ENCODE measurements at places on chromosomes 12 and 14.

GRCh38 chr14:101399737-101400517, 161.4 kb upstream of the DIO3 start:
- no peak for DNase-seq

GRCh38 chr12:39723831-39724230, 104.2 kb upstream of the ABCD2 start:
- DNase-seq = peak; percentile 2

DNA sequence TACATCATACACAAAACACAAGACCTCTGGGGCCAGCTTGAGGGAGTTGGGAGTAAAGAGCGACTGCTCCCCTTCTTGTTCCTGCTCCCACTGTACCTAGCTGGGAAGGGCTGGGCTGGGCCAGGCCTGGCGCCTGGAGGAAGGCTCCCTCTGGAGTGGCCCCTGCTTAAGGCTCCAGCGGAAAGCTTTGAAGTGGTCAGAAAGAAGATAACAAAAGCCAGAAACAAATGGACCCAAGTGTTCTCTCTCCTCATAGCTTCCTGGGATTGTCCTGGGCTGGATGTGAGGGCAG, 25.3 kb downstream of the PRPF40B start:
- no peak for DNase-seq

GRCh38 chr12:12600659-12601058, 11.0 kb upstream of the CREBL2 start:
- DNase-seq = peak; percentile 37

DNA sequence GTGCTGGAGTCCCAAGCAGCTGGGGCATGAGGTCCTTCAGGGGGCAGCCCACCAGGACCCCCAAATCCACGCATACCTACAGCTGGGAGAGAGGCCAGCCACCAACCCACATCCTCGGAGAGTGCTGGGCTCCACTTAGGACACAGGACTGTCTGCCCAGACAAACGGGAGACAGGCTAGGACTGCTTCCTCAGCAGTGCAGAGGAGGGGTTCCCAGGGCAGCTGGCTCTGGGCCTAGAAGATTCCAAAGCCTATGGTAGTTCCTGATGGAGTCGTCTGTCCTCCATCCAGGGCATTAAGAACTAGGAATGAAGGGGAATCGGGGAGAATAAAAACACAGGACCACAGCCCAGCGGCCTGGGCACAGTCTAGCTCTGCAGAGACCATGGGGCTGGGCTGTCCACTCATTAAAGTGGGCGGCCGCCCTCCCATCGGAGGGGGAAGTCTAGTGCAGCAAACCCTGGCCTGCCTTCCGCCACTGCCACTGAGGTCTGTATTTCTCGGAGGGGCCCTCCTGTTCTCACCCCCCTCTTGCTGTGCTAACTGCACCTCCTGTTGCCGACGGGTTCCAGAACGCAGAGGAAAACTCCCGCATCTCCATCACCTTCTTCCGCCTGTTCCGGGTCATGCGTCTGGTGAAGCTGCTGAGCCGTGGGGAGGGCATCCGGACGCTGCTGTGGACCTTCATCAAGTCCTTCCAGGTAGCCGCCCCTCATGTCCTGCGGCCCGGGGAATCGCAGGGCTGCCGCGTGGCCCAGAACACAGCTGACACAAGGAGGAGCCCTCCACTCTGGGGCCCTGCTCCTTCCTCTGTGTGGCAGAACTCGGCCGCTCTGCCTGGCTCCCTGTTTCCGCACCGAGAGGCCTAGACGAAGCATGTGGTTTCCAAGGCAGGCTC, 143.5 kb upstream of the FKBP4 start:
- DNase-seq = no peak

- DNase-seq = peak; percentile 54
Observed at GRCh38 chr14:26917086-26917485, 319.3 kb upstream of the NOVA1 start.

DNA sequence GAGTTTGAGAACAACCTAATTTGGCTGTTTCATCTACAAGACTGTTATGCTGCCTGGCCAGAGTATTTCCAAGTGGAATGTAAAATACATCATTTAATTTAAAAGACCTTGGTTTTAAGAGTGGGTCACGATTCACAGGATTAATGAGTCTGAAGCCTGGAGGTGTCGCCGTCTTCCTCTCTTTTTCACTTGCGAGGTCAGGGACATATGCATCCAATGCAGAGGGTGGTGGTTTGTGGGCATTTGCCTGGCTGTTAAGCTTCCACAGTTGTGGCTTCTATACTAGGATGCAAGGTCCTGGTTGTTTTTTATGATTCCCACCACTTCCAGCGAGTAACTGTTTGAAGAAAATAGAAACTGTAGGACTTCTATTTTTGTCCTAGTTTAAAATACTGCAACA, 22.8 kb upstream of the RASSF3 start:
- no peak for DNase-seq

DNA sequence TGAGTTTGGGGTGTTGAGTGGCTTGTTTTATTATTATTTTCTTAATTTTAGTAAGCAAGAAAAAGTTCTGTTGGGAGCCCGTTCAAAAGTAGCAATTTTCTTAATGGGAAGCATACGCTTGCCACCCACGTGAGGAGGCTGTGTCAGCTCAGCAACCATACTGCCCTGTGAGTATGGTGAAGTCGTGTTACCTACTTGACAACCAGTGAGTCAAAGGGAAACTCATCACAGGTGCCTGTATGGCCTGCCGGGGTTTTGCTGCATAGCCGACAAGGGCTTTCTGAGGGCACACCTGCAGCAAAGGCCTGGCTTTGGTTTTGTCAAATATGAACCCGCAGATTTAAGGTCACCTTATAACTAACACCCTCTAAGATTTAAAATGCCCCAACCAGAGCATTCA, 31.1 kb downstream of the PITPNM2 start:
- no peak for DNase-seq

DNA sequence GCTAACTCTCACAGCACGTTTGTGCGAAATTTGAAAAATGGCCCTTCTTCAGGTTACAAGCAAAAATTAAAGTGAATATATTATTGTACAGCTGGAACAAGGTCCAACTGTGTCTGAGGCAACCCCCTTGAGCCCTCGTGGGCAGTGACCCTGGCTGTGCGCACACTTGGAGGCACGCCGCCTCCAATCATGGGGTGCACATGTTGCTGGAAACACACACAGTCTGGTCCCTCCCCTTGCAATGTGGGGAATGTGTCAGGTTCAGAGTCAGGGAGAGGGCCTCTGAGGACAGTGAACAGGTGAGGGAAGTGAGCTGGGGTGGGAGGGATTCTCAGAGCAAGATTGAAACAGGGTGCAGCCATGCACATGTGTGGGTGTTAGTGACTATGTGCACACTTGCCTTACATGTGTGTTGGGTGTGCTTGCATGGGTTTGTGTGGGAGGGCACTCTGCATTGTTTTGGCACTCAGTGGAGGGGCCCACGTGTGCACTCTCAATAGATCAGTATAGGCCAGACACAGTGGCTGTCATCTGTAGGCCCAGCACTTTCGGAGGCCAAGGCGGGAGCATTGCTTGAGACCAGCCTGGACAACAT, 9.6 kb downstream of the TSPAN9 start:
- no peak for DNase-seq

- DNase-seq = peak; percentile 80
Observed at GRCh38 chr12:54201001-54201794, 12.4 kb upstream of the SMUG1 start.

- no peak for DNase-seq
Observed at GRCh38 chr14:77565994-77566305, 50.5 kb downstream of the SPTLC2 start.

- DNase-seq = peak; percentile 8
Observed at GRCh38 chr14:75343911-75344310, 65.3 kb downstream of the FOS start.

GRCh38 chr12:3381059-3382047, 109.7 kb upstream of the PRMT8 start:
- peak; percentile 2 for DNase-seq

DNA sequence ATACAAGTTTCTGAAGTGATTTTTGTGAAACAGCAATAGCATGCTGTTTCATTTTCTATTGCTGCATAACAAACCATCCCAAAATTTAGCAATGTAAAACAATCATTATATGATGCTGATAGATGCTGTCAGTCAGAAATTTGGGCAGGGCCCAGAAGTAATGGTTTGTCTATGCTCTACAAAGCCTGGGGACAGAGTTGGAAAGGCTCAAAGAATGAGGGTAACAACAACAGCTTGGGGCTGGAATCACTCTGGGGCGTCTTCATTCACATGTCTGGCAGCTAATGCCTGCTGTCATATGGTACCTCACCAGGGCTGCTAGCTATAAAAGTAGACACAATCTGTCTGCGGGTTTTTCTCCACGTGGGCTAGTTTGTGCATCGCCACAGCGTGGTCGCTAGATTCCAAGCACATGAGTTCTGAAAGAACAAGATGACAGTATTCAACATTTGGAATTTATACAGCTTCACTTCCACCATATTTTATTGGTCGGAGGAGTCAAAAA, 176.5 kb downstream of the BMP4 start:
- no peak for DNase-seq

DNA sequence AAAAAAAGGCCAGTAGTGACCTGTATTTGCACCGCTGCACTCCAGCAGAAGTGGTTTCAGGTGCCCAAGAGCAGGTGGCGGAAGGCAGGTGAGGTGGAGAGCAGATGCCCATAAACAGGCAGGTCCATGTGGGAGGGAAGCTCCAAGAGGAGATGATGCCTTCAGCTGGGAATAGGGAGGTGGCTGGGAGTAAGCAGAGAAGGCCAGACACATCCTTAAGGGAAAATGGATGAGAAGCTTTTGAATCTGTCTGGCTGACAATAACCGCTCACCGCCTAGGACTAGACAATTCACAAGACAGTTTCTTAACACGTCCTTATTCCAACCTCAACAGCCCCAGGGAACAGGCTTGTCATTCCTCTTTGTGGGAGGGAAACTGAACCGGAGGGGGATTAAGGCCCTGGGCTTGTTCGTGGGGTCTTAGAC, 43.9 kb upstream of the PLEKHG6 start:
- no peak for DNase-seq

DNA sequence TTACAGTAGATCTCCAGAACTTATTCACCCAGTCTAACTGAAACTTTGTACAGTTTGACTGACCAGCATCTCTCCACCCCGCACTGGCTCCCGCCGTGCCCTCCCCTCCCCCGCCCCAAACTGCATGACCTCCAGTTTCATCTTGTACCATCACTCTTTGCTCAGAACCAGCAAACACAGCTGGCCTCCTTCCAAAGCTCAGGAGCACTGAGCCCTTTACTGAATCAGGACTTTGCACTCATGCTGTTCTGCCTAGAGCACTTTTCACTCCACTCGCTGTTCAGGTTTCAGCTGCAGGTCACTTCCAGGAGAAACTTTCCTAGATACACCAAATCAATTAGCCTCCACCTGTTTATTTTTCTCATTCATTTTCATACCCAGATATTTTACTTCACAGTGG, 455.3 kb upstream of the PDE3A start:
- DNase-seq = no peak

DNA sequence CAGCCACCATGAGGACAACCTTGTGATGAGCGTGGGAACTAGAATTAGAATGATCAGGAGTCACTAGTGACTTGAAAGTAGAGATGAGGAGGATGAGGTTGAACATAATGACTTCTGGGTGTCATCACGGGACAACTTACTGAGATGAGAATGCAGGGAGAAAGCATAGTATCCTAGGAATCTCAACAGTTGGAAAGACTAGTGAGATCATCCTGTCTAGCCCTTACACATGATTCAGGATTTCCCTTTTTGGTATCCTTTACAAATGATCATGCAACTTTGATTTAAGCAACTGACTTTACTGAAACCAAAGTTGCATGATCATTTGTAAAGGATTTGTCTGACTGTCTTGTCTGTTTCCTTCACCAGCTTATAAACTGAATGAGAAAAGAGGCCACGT, 51.8 kb upstream of the HIF1A start:
- peak; percentile 53 for DNase-seq

- no peak for DNase-seq
Observed at GRCh38 chr12:130288206-130288605, 49.5 kb upstream of the PIWIL1 start.

DNA sequence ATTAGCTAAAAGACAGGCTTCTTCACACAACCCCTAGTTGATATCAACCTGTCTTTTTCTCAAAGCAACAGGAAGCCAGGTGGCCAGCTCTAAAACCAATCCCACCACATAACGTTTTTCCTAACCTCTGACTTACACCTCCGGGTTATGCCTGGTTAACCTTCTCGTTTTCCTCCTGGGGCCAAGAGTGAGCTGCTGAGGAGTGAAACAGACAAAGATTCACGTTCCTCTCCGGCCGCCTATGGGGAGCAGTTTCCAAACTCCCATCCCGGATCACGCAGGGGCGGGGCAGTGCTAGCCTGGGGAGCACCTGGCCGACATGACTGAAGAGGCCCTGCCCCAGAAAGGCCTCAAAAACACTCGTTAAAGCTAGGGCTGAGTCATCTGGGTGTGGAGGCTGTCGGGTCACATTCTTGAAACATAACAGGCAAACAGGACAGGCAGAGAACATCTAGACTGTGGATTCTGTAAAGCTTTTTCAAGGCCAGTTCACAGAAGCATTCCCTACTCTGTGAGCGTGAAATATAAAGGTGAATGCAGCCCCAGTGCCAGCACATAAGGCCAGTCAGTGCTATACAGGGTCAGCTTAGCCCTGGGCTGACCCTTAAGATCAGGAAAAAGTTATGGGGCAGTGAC, 25.9 kb upstream of the LGALS3 start:
- DNase-seq = peak; percentile 98

DNA sequence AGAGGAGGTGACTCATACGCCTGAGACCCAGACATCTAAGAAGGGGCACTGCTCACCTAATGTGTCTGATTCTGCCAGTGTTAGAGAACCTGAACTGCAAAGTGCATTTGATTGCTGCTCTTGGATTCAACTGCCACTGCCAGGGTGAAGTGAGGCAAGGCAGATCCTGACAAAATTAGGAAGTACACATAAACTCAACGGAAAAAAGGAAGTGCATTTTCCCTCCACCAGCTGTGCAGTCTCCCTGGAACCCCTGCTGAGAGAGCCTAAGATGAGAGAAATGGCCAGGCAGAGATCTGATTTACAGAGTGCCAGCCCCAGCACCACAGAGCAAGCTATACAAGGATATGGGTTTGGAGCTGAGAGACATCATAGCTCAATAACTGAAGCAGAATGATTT, 215.3 kb downstream of the SEC23A start:
- no peak for DNase-seq

GRCh38 chr14:74142523-74142922, 57.8 kb downstream of the LIN52 start:
- peak; percentile 67 for DNase-seq

- no peak for DNase-seq
Observed at GRCh38 chr12:49568442-49569162, 660 bp upstream of the MCRS1 start.

DNA sequence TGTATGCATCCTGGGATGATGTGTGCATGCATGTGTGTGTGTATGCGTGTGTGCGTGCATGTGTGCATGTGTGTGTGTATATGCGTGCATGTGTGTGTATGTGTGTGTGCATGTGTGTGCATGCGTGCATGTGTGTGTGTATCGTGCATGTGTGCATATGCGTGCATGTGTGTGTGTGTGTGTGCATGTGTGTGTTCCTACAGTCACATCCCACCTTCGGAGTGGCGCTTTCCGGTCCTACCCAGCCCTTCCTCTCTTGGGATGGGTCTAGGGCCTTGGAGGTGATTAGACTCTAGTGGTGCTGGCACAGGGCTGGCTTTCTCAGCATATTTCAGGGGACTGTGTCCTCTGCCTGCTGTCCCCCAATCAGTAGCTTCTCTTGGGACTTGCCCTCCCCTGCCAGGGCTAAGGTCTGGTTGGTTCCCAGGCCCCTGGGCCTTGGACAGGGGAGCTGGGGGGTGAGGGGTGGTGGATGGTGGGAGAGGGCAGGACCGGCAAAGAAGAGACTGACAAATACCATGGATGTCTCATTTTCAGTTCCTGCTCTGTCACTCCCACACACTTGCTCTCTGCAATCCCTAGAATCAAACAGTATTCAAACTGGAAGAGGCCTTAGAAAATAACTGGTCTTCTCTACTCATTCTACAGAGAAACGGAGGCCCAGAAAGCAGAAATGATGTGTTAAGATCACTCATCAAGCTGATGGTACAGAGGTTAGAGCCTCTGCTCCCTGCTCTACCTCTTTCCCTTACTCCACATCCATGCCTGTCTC, 21.9 kb upstream of the FAIM2 start:
- no peak for DNase-seq
